ENCODE measurements at places on chromosomes 3 and 15.

DNA sequence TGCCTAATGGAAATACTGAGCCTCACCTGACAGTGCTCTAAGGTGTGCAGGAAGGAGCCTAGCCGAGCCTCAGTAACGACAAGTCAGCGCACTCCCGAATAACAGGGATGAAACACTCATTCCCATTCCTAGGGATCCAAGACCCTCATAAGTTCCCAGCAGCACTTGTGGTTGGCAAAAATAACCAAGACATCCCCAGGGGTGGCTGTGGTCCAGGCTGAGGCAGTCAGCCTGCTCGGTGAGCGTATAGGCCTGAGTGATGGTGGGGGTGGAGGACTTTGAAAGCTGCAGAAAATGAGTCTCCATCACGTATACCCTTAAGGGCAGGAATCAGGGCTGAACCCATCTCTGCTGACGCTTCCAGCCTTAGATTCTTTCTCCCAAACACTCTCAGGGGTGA, 120.1 kb downstream of the SMAD6 start:
- no peaks in the 10 kb centered on the region for H3K36me3 ChIP-seq
- no peak overlapping the region for H3K4me3 ChIP-seq
- DNase-seq, result no peak
- H3K27me3 ChIP-seq, result no peaks in the 10 kb centered on the region
- H3K27ac ChIP-seq, result no peak overlapping the region
- peaks cover 27% of the 10 kb centered on the region for H3K4me1 ChIP-seq

DNA sequence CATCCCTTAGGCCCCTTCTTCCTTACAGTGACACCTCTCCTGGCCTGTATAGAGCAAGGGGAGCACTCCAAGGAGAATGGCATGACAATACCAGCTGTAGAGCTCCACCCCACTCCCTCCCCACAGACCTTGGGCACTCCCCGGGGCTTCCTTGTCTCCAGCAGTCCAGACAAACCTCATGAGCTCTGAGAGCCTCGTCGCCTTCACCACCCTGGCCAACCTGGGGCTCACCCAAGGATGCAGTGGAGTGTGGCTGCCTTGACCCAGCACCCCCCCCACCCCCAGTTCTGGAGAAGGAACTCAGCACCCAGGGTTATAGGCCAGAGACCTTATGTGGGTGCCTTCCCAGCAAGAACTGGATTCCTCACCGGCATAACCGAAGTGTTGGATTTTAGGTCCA, 7.4 kb upstream of the SLCO2A1 start:
- H3K27ac ChIP-seq, result no peak overlapping the region
- no peak for DNase-seq
- H3K4me1 ChIP-seq, result peaks cover 4% of the 10 kb centered on the region
- peaks cover 3% of the 10 kb centered on the region for H3K36me3 ChIP-seq
- no peak overlapping the region for H3K4me3 ChIP-seq

- no peak overlapping the region for H3K4me3 ChIP-seq
- no peaks in the 10 kb centered on the region for H3K27me3 ChIP-seq
- no peak overlapping the region for H3K27ac ChIP-seq
- DNase-seq, result no peak
- no peaks in the 10 kb centered on the region for H3K4me1 ChIP-seq
Measured at GRCh38 chr15:65470866-65471265, 46.6 kb downstream of the DPP8 start.

DNA sequence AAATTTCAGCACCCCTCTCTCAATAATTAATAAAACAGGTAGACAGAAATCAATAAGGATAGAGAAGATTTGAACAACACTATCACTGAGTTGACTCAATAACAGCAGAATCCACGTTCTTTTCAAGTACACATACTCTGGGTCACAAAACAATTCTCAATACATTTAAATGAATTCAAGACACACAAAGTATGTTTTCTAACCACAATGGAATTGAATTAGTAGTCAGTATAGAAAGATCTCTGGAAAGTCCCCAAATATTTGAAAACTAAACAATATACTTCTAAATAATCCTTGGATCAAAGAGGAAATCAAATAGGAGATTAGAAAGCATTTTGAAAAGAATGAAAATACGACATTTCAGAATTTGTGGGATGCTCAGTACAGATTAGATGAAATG, 40.0 kb downstream of the TKT start:
- H3K27me3 ChIP-seq, result peaks cover 11% of the 10 kb centered on the region
- no peaks in the 10 kb centered on the region for H3K4me1 ChIP-seq
- no peak for DNase-seq
- no peak overlapping the region for H3K4me3 ChIP-seq
- no peak overlapping the region for H3K27ac ChIP-seq

DNA sequence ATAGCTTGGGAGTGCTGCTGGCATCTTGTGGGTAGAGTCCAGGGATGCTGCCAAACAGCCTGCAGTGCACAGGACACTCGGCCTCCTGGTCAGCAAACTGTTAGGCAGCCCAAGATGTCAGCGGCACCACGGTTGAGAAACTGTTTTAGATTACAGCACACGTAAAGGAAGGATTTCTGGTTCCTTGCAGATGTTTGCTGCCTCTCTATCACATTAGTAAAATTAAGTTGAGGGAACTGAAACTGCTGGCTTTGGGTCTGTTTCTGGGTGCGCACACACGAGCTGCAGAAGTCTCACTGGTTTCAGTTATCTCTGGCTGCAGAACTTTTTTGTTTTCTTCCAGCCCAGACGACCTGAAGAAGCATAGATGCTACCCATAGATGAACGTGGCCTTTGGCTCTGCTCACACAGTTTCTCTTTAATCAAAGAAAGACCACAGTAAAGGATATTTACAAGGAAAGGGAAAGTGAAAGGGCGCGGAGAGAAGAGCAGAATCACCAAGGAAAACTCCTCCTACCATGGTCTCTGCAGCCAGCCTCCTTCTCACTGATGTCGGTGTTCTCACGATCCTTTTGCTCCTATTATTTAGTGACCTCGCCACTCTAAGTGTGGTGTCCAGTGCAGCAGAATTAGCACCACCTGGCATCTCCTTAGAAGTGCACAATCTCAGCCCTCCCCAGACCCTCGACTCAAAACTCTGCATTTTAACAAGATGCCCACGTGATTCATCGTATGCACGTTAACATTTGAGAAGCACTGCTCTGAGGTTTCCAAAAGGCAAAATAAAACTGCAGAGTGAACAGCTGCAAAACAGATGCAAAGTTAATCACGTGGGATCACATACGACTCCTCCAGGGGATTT, 50.6 kb upstream of the AKAP13 start:
- no peaks in the 10 kb centered on the region for H3K27me3 ChIP-seq
- peaks cover 33% of the 10 kb centered on the region for H3K4me1 ChIP-seq
- H3K27ac ChIP-seq, result peak overlapping the region; percentile 95
- no peak for DNase-seq

- no peak for DNase-seq
- H3K27ac ChIP-seq, result no peak overlapping the region
- H3K36me3 ChIP-seq, result no peaks in the 10 kb centered on the region
- H3K4me3 ChIP-seq, result no peak overlapping the region
- no peaks in the 10 kb centered on the region for H3K4me1 ChIP-seq
Measured at GRCh38 chr15:34732430-34732829, 22.4 kb downstream of the GJD2 start.

- H3K4me3 ChIP-seq, result no peak overlapping the region
- peaks cover 5% of the 10 kb centered on the region for H3K36me3 ChIP-seq
- H3K27me3 ChIP-seq, result no peaks in the 10 kb centered on the region
- no peak overlapping the region for H3K27ac ChIP-seq
- DNase-seq, result no peak
- H3K4me1 ChIP-seq, result peaks cover 4% of the 10 kb centered on the region
Measured at GRCh38 chr15:50278496-50278895, 13.0 kb upstream of the HDC start.

- DNase-seq, result no peak
- H3K4me3 ChIP-seq, result no peak overlapping the region
- no peaks in the 10 kb centered on the region for H3K36me3 ChIP-seq
- no peak overlapping the region for H3K27ac ChIP-seq
Measured at GRCh38 chr3:5358911-5359310, 171.4 kb downstream of the EDEM1 start.

GRCh38 chr15:58086491-58086890, 21.0 kb upstream of the ALDH1A2 start:
- peaks cover 2% of the 10 kb centered on the region for H3K36me3 ChIP-seq
- H3K27ac ChIP-seq, result no peak overlapping the region
- no peaks in the 10 kb centered on the region for H3K4me1 ChIP-seq

- DNase-seq, result no peak
- peaks cover 19% of the 10 kb centered on the region for H3K36me3 ChIP-seq
- no peak overlapping the region for H3K4me3 ChIP-seq
- H3K4me1 ChIP-seq, result peaks cover 49% of the 10 kb centered on the region
- no peaks in the 10 kb centered on the region for H3K27me3 ChIP-seq
Measured at GRCh38 chr3:9405756-9406155, 8.3 kb downstream of the SETD5 start.

DNA sequence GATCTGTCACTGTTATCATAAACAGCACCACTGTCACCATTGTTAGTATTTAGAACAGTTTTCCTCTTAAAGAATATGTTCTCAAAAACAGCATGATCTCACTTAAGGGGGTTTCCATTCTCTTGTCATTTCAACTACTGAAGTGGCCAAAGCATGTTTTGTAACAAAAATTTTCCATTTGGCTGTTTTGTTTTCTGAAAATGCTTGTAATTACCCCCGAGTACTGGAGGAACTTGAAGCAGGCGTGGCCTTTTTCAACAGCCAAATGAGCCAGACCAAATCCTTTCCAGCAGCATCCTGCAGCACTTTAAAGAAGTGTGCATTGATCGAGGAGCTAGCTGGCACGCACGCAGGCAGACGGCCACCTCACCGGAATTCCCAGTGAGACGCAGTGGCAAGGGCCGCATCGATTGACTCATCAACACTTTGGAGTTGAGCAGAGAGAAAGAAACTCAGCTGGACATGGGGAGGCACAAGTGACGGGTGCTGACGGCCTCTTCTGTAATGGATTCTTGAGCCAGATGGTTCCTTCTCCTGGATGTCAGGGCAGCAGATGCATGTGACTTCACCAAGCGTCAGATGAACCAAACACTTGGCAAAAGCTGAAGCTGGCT, 234.3 kb upstream of the IGF1R start:
- no peak for DNase-seq
- no peaks in the 10 kb centered on the region for H3K36me3 ChIP-seq
- H3K27me3 ChIP-seq, result peaks cover 49% of the 10 kb centered on the region

GRCh38 chr15:49423021-49423420, at the start of gene FGF7:
Gene FGF7, plus strand, starts transcription at chr15:49423242. Its CDS starts 1,056 bp downstream, at chr15:49424298.
- no peak within 1 kb of the TSS for H3K4me3 ChIP-seq
- no peaks in the 10 kb centered on the region for H3K27me3 ChIP-seq
- H3K36me3 ChIP-seq, result no peaks in the 10 kb centered on the region
- no peak within 1 kb of the TSS for H3K27ac ChIP-seq
- H3K4me1 ChIP-seq, result peaks cover 10% of the 10 kb centered on the region

GRCh38 chr3:151724576-151725562, 8.9 kb upstream of the AADACL2 start:
- no peak overlapping the region for H3K4me3 ChIP-seq
- H3K4me1 ChIP-seq, result no peaks in the 10 kb centered on the region
- H3K27ac ChIP-seq, result no peak overlapping the region
- no peaks in the 10 kb centered on the region for H3K27me3 ChIP-seq
- DNase-seq, result no peak
- H3K36me3 ChIP-seq, result peaks cover 5% of the 10 kb centered on the region

DNA sequence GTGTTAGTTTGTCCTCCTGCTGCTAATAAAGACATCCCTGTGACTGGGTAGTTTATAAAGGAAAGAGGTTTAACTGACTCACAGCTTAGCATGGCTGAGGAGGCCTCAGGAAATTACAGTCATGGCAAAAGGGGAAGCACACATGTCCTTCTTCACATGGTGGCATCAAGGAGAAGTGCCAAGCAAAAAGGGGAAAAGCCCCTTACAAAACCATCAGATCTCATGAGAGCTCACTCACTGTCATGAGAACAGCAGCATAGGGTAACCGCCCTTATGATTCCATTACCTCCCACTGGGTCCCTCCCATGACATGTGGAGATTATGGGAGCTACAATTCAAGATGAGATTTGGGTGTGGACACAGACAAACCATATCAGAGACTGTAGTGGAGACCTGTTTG, 27.0 kb downstream of the TM2D3 start:
- H3K4me3 ChIP-seq, result no peak overlapping the region
- H3K27me3 ChIP-seq, result no peaks in the 10 kb centered on the region
- H3K36me3 ChIP-seq, result peaks cover 26% of the 10 kb centered on the region

GRCh38 chr3:34216711-34217335, 418.4 kb downstream of the PDCD6IP start:
- H3K27ac ChIP-seq, result no peak overlapping the region
- no peaks in the 10 kb centered on the region for H3K4me1 ChIP-seq
- H3K36me3 ChIP-seq, result no peaks in the 10 kb centered on the region
- no peak overlapping the region for H3K4me3 ChIP-seq
- no peak for DNase-seq

DNA sequence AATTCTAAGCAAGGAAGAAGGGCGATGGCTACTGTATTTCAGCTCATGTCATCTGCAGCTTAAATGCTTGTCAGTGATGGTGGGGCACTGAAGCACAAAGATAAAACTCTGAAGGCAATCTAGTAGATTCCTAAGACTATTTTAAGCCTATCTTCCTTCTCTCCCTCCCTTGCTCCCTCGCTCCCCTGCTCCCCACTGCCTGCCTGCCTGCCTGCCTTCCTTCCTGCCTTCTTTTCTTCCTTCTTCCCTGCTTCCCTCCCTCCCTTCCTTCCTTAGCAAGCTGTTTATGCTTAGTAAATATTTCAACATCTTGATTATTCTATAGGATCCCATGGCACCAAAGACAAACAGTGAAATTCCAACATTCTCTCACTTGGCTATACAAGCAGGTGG, 99.6 kb downstream of the OXSM start:
- no peak for DNase-seq
- H3K27ac ChIP-seq, result no peak overlapping the region

DNA sequence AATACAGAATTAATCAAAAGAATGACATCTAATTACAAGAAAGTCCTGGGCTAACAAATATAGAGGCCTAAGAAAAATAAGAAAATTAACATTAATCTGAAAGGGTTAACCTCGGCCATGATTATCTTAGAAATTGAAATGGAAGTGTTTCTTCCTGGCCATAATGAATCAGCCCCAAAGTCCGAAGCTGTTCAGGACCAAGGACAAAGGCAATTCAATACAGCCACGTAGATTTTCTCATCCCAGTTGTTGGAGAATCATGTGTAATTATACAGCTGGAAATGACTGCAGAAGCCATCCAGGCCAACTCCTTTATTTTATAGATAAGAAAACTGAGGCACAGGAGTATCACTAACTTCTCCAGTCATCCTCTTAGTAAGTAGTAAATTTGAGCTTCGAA, 38.0 kb upstream of the GBE1 start:
- H3K27ac ChIP-seq, result no peak overlapping the region
- no peaks in the 10 kb centered on the region for H3K27me3 ChIP-seq
- no peak for DNase-seq
- no peaks in the 10 kb centered on the region for H3K4me1 ChIP-seq

All from mesothelial cell of epicardium (in vitro differentiated cells).